Suppressor macrophage treated with lipopolysaccharide for 4 hours (primary cell): ENCODE measurements at places on chromosomes 1 and 21.

GRCh38 chr1:58581641-58582040, 4.6 kb upstream of the TACSTD2 start:
- no peak for DNase-seq

GRCh38 chr1:214317734-214318133, 36.8 kb downstream of the SMYD2 start:
- no peak for DNase-seq

- no peak for DNase-seq
Measured at GRCh38 chr21:45042664-45043161, 31.7 kb upstream of the ADARB1 start.

GRCh38 chr1:109225308-109225707, 11.6 kb downstream of the SARS1 start:
- DNase-seq, result no peak

- DNase-seq, result no peak
Measured at GRCh38 chr21:44858791-44859190, 14.7 kb downstream of the PTTG1IP start.
